Sigmoid colon (tissue), 7 donors: ENCODE measurements at places on chromosomes 6 and 20. TPM values are rescaled to one million over a fixed set of nuclear protein-coding genes. Genes with fewer than 3 reads are reported as not detected.

The PPP1R3G gene
- 3.0 TPM for total RNA-seq

The SUPT3H gene
- 14.3 TPM for total RNA-seq

The CPXM1 gene
- total RNA-seq = 1.1 TPM

The C20orf141 gene
- not detected for total RNA-seq

The GTSF1L gene
- not detected for total RNA-seq

The CD93 gene
- 14.2 TPM for total RNA-seq

The TPBG gene
- total RNA-seq = 6.1 TPM

The KCNK16 gene
- not detected for total RNA-seq

The OTOR gene
- total RNA-seq = not detected

GRCh38 chr6:148790404-148790803 is 43.6 kb downstream of the UST start:
- H3K36me3 ChIP-seq = no peaks in the 10 kb centered on the region
- no peak overlapping the region for H3K4me3 ChIP-seq
- H3K27ac ChIP-seq = no peak overlapping the region

DNA sequence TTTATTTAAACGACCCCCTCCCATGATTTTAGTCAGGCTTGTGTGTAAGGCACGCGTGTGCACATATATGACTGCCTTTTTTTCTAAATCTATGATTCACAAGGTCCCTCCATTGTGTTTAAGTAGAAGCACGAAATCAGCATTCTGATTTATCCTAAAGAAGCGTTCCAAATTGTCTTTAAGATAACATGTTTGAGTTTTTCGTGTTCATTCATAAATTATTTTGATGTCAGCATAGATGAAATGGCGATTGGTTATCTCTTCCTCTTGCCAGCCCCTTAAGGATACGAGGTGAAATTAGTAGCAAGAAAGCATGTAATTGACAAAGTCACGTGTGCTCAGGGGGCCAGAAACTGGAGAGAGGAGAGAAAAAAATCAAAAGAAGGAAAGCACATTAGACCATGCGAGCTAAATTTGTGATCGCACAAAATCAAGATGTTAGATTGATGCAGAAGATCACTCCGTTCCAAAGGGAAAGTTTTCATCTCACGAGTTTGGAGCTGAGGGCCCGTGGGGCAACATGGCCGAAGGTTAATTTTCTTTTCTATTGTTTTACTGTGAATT is at the start of gene LIN28B:
Gene LIN28B (plus strand): TSS at position 377 of the 564 bp plus-strand sequence. CDS start 144 bp downstream, at position 521.
- H3K4me3 ChIP-seq = no peak within 1 kb of the TSS
- DNase-seq = no peak
- peaks cover 76% of the 10 kb centered on the region for H3K27me3 ChIP-seq
- H3K27ac ChIP-seq = no peak within 1 kb of the TSS

DNA sequence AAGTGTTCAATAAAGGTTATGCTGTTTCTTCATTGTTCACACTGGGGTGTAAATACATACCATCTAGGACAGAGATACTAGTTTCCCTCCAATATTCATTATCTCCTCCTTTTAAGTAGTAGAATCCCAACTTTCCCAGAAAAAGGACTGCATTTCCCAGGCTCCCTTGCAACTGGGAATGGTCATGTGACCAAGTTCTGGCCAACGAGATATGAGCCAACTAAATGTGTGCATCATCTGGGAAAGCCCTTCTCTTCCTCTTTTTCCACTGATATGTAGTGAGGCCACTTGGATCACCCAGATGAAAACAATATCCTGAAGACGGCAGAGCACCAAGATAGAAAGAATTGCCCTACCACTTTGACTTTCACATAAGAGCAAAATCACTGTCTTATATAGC is 97.9 kb upstream of the PTPRT start:
- no peak for DNase-seq
- H3K4me3 ChIP-seq = no peak overlapping the region
- no peaks in the 10 kb centered on the region for H3K36me3 ChIP-seq

DNA sequence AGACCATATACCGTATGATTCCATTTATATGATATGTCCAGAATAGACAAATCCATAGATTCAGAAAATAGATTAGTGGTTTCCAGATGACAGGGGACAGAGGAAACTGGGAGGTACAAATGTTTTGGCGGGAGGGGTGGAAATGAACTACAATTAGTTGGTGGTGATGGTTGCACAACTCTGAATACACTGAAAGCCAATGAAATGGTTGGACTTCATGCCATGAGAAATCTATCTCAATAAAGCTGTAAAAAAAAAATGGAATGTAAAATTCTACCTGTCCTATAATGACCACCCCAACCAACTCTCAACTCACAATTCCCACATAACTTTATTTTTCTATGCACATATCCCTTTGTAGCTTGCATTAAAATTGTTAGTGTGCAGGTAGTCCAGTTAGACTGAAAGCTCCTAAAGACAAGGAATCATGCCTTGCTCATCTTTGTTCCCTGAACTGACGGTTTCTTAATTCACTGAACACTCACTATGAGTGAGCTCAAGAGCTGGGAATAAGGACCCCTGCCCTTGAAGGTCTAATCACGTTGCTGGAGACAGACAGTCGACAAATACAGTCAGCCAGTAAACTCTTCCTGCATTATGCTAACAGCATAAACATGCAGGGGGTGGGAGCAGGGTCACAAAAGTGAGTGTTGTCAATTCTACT is 1.4 kb downstream of the DCDC2 start:
- no peak overlapping the region for H3K27ac ChIP-seq
- no peak for DNase-seq
- no peaks in the 10 kb centered on the region for H3K36me3 ChIP-seq
- H3K4me3 ChIP-seq = no peak overlapping the region

DNA sequence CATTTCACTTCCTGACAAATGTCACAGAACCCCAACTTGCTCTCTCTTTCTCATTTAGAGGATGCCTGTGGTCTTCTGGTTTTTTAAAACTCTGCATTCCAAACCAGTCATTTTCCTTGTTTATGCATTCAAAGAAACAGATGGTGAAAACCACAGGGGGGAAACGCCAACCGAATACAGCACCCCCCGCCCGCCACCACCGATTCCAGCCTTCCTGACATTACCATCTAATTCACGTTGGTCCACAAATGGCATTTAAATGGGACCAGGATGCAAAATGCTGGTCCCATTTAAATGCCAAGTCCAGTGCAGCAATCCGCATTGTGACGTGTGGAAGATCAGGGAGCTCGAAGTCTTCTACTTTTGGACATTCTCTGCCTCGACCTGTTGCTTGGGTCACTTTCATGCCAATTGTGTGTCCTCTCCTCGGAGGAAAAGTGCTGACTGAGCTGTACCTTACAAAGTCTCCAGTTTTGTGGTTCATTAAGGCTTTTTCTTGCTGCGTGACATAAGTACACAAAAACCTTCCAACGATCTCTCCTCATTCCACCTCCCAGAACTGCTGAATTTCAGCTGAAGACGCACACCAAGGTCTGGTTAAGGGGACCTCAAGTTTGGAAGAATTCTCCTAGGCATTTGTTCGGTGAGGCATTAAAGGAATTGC is 35.8 kb downstream of the NEDD9 start:
- H3K4me1 ChIP-seq = no peaks in the 10 kb centered on the region
- no peak for DNase-seq
- H3K27ac ChIP-seq = peak overlapping the region; percentile 53
- no peaks in the 10 kb centered on the region for H3K36me3 ChIP-seq

GRCh38 chr6:24980507-24981385 is 45.0 kb upstream of the RIPOR2 start:
- H3K36me3 ChIP-seq = no peaks in the 10 kb centered on the region
- no peak for DNase-seq

DNA sequence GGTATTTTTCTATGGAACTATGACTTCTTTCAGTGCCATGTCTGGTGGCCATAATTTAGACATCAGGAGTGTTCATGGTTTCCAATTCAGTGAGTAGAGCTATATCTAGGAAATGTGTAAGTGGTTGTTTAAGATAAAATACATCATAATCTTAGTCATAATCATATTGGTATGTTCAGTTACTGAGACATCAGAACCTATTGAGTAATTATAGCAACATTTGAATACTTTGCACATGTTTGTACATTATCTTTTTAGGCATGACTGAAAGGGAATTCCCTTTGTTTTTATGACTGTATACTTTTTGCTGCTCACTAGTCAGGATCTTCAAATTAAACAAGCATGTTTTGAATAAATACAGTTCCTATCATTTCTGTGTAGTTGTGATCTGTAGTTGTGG is 64.0 kb downstream of the STXBP5 start:
- H3K36me3 ChIP-seq = peaks cover 25% of the 10 kb centered on the region
- DNase-seq = no peak
- no peak overlapping the region for H3K4me3 ChIP-seq
- H3K27ac ChIP-seq = no peak overlapping the region
- no peaks in the 10 kb centered on the region for H3K4me1 ChIP-seq
- H3K27me3 ChIP-seq = no peaks in the 10 kb centered on the region

- H3K4me3 ChIP-seq = no peak overlapping the region
- peaks cover 7% of the 10 kb centered on the region for H3K36me3 ChIP-seq
- no peak overlapping the region for H3K27ac ChIP-seq
- H3K27me3 ChIP-seq = no peaks in the 10 kb centered on the region
- DNase-seq = no peak
Observed at GRCh38 chr6:78850621-78851020, 16.7 kb upstream of the IRAK1BP1 start.

- no peak for DNase-seq
- no peak overlapping the region for H3K4me3 ChIP-seq
- no peak overlapping the region for H3K27ac ChIP-seq
- no peaks in the 10 kb centered on the region for H3K36me3 ChIP-seq
- peaks cover 23% of the 10 kb centered on the region for H3K27me3 ChIP-seq
- no peaks in the 10 kb centered on the region for H3K4me1 ChIP-seq
Observed at GRCh38 chr20:51876313-51876940, 74.1 kb upstream of the SALL4 start.

- H3K4me3 ChIP-seq = no peak overlapping the region
- no peaks in the 10 kb centered on the region for H3K36me3 ChIP-seq
- H3K27me3 ChIP-seq = no peaks in the 10 kb centered on the region
- no peak overlapping the region for H3K27ac ChIP-seq
- no peak for DNase-seq
Observed at GRCh38 chr6:19714434-19715166, 122.6 kb upstream of the ID4 start.

DNA sequence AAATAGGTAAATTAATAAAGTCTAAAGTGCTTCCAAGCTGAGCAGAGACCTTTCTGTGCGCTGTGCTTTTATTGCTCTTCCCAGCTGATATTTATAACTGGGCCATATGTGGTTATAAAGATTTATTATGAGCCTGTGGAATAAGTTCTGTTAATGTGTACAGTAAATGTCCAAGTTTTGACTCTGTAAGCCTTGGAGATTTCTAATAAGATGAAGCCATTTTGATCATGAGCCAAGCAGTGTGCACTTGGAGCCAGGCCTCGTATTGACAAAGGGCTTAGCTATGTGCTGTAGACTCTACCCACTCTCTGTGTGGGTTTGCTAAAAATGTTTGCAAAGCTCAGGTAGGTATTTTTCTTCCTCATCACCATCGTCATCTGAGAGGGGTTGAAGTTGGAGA is 361.1 kb downstream of the FOXA2 start:
- H3K27ac ChIP-seq = no peak overlapping the region
- DNase-seq = no peak
- H3K36me3 ChIP-seq = no peaks in the 10 kb centered on the region
- no peaks in the 10 kb centered on the region for H3K4me1 ChIP-seq

- H3K27me3 ChIP-seq = no peaks in the 10 kb centered on the region
- H3K4me1 ChIP-seq = no peaks in the 10 kb centered on the region
- H3K36me3 ChIP-seq = no peaks in the 10 kb centered on the region
- DNase-seq = no peak
- no peak overlapping the region for H3K27ac ChIP-seq
Observed at GRCh38 chr6:90709431-90709996, 122.6 kb upstream of the MAP3K7 start.

GRCh38 chr6:131980791-131981623 is 29.8 kb upstream of the CCN2 start:
- no peaks in the 10 kb centered on the region for H3K36me3 ChIP-seq
- H3K4me1 ChIP-seq = no peaks in the 10 kb centered on the region
- DNase-seq = no peak
- H3K4me3 ChIP-seq = no peak overlapping the region
- no peaks in the 10 kb centered on the region for H3K27me3 ChIP-seq

- no peak overlapping the region for H3K27ac ChIP-seq
- no peaks in the 10 kb centered on the region for H3K27me3 ChIP-seq
- H3K4me3 ChIP-seq = no peak overlapping the region
- H3K36me3 ChIP-seq = peaks cover 35% of the 10 kb centered on the region
- no peak for DNase-seq
Observed at GRCh38 chr6:85620308-85620707, 22.4 kb downstream of the SYNCRIP start.

DNA sequence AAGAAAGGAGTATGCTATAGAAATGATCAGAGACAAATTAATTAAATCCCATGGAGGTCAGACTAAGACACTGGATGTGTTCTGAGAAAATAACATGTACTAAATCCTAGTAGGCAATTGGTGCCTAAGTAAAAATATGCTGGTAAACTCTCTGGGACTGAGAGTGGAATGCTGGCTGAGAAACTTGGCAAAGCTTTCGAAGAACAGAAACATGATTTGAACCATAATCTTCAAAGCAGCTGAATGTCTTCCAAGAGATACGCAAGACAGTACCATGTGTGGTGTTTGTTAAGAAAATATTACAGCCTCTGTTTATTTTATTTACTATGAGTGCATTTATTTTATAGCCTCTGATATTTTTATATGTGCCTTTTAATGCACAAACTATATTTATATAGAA is 55.2 kb downstream of the EFHC1 start:
- no peak for DNase-seq
- H3K4me1 ChIP-seq = no peaks in the 10 kb centered on the region
- no peaks in the 10 kb centered on the region for H3K36me3 ChIP-seq
- H3K27ac ChIP-seq = no peak overlapping the region
- H3K4me3 ChIP-seq = no peak overlapping the region

DNA sequence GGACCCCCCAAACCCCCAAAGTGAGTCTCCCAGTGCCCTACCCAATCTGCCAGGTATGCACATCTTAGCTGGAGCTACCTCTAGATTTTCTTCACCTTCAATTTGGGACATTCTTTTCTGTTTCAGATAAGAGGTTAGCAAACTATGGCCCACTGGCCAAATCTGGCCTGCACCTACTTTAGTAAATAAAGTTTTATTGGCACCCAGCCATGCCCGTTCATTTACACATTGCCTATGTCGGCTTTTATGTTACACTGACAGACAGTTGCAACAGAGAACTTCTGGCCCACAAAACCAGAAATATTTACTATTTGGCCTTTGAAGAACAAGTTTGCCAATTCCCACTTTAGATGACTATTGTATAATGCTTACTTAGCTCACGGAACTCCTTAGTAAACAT is 55.9 kb upstream of the STX16 start:
- H3K27ac ChIP-seq = peak overlapping the region; percentile 85
- H3K27me3 ChIP-seq = no peaks in the 10 kb centered on the region
- H3K36me3 ChIP-seq = no peaks in the 10 kb centered on the region
- no peak overlapping the region for H3K4me3 ChIP-seq
- H3K4me1 ChIP-seq = peaks cover 53% of the 10 kb centered on the region
